ENCODE measurements at places on chromosomes 1 and 21.
A peak's percentile ranks its signal among the peaks of the same experiment; 100 is the strongest.

DNA sequence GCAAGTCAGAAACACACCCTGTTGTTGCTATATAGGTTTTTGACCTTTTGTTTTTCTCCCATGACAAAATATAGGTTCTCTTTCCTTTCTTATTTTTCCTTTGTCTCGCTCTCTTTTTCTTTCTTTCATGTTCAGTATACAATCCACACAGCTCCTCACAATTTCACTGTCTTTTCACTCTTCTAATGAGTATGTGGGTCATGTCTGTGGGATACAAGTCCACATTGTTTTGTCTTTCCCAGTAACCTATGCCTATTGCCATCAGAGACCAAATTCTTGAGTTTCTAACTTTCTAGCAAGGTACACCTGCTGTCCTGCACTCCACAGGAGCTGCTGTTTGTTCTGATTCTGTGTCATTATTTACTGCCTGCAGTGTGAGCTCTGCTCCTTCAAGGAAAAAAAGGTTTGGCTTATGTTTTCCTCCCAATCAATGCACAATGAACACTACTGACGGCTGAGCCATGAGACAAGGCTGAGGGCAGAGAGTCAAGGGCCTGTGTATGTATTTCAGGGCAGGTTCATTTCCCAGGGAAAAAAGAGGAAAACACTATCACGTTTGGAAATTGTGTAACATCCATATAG, 453.8 kb downstream of the NEGR1 start:
- DNase-seq, result no peak

- DNase-seq, result no peak
These were observed 119.4 kb upstream of the RRP15 start for GRCh38 chr1:218165701-218166114.

DNA sequence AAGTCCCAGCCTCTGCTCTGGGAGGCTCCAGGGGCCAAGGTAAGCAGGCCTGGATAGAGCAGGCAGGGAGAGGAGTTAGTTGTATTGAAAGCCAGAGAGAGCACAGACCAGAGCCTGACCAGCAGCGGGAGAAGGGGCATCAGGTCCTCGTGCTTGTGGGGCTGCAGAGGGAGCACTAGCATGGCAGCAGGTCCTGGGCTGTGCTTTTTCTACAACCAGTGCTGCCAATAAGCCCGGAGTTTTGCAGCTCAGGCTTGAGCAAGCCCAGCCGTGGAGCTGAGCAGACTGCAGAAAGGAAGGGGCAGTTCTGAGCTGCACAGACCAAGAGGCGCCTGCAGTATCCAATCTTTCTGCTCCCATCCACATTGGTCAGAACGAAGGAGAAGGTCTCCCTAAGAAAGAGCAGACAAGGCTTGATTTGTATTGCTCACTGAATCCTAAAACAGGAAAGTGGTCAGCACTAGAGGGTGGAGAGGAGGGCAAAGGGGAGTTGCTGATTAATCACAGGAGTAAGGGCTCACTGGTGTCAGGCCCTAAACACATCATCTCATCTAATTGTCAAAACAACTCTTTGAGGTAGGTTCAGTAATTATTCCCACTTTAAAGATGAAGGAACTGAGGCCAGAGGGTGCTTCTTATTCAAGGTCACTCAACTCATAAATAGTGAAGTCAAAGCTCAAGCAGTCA, 2.7 kb downstream of the DENND2D start:
- no peak for DNase-seq

DNA sequence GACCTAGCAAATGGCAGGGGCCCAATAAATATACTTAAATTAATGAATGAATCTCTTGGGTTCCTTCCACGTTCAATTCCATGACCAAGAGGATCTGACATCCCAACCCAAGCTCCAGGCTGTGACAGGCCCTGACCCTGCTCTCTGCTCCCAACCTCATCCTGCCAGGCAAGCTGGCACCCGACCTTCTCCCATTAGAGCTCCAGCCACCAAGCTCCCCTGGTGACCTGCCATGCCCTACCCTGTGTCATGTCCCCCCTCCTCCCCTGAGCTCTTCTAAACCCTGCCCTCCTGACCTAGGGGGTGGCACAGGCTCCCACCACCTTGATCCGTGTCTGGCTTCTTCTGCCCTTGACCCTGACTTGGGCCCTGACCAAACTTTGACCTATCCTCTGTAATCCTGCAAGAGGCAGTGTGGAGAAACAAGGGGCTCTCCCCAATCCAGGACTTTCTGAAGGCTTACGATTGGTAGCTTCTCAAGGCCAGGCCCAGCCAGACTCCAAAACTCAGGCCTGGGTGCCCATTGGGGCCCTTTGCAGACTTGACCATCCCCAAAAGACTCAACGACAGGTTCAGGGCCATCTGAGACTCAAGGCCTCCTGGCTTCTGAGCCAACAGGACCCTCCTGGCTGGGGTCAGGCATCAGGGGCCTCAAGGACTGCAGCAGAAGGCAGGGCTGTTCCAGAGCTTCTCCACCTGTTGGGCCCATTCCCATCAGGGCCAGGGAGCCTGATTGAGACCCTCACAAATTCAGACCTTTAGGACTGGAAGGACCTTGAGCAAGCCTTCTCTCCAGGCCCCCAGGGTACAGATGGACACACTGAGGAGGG, 249.0 kb downstream of the PTPRU start:
- no peak for DNase-seq

DNA sequence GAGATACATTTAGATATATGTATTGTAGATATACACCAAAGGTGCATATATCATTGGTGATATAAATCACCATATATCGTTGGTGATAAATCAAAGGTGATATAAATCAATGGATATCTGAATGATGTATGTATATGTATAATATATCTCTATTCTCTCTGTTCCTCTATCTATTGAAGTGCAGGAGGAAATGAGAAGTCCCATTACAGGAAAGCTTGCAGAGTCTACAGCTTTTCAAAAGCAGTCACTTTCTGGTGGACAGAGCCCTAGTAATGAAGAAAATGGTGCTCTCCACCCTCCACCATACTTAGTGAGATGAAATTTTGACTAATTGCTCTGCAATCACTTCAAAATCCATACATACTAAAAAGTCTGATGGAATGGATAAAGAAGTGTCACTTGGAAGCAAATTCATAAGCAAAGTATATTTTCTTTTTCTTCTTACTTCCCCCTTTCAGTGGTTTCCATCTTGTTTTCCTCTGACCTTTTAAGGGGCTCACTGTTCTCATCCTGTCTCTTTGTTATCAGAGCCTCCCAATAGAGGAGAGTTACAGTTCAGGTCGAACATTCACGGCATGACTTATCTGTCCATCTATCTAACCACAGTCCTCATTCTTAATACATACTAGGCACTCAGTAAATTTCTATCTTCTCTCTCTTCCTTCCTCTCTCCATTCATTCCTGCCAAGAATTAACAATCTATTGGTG, 227.2 kb downstream of the KCNJ6 start:
- DNase-seq, result no peak

DNA sequence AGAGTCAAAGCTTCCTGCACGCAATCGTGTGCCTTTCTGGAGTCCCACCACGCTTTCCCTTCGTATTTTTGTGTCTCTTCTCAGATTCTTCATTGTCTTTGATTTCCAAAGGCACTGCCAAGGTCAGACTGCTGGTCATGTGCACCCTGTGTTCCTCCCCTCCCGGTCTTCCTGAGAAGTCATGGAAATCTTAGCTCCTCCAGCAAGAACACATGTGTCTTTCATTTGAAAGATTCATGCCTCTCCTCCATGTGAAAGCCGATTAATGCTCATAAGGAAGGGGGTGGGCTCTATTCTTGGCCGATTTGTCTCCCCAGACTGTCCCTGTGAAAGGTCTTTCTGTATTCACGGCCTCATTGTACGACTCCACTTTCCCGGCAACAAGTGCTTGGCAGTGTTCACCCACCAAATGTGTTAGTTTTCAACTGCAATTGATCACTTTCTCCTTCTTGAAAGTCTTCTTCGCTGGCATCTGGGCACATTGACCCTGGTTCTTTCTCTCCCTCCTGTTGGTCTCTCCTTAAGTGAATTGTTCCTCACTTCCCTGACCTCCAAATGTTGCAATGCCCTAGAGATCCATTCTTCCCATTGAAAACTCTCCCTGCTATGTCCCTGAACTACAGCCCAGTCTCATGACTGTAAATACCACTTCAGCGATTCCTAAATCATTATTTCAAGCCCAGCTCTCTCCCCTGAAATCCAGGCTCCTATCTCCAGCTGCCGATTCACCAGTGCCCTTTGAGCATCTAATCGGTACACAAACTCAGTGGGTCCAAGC, 25.4 kb downstream of the MX2 start:
- DNase-seq, result peak; percentile 43

GRCh38 chr1:3955196-3955772, 55.2 kb upstream of the C1orf174 start:
- DNase-seq, result no peak

- no peak for DNase-seq
These were observed 549.2 kb upstream of the BRINP3 start for GRCh38 chr1:191026828-191027227.

- DNase-seq, result peak; percentile 99
These were observed 98.1 kb downstream of the ADSS2 start for GRCh38 chr1:244353551-244354091.

- DNase-seq, result no peak
These were observed 68.1 kb upstream of the SLC45A1 start for GRCh38 chr1:8249838-8250237.

DNA sequence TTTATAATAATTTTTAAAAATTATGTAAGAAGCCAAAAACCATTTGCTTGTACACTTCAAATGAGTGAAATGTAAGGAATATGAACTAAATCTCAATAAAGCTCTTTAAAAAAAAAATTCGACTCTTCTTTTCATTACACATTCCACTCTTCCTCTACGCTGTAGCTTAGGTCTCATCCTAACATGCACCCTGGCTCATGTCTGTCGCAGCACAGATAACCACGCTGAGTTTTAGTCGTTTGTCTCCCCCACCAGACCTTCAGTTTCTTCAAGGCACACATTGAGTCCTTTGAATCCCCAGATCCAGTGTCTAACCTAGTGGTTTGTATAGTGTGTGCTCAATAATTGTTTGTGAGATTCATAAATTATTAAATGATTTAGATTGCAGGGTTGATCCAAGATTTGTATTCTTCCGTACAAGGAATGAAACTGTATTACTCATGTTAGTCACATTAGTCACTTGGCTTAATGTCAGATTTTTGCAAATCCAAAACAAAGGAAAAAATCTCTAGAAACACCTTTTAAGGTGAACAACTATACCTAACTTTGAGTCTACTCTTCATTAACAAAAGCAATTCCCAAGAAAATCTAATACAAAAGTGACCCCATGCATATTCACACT, 57.3 kb downstream of the SLC25A24 start:
- DNase-seq, result peak; percentile 47

DNA sequence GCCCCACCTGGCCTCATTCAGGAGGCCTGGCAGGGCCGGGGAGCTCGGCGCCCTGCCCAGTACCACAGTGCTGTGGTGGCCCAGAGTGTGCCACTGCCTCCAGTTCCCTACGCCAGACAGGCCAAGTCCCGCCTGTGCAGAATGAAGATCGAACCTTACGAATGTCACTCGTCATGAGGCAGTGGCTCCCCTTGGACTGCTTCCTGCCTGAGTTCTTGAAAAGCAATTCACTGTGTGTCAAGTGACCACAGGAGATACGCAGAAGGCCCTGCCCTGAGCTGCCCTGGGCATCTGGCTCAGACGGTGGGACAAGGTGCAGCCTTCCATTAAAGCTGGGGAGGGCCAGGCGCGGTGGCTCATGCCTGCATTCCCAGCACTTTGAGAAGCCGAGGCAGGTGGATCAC, 49.6 kb upstream of the LRP8 start:
- no peak for DNase-seq

DNA sequence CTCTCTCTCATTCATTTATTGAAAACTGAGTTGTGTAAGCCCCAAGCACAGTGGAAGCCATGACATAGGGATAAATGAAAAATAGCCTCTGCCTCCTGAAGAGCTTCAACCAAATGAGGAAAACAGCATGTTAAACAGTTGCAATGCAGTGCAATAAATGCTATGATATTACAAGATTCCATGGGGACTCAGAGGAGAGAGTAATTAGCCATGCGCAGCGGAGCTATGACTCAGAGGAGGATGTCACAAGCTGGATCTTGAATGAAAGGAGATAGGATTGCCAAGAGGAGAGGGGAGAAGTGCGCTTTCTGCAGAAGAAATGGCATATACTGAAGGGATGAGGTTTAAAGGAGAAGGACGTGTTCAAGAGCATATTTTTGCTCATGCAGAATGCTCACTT, 231.3 kb upstream of the PLXNA2 start:
- peak; percentile 33 for DNase-seq

DNA sequence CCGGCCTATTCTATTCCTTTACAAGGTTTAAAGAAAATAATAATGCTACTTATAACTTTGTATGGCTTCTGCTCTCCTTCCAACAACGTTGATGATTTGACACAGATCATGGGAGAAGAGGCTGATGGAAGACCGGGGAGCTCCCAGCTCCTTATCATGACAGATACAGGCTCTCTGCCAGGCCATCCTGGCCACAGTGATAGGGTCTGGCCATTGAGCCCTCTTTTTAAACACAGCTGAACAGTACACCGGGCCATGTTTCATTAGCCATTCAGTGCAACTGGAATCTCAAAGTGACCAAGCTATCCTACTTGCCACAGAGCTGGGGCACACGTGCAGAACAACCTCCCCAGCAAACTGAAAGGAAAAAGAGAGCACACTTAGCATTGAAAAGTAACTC, 34.9 kb downstream of the DNAJC11 start:
- DNase-seq, result no peak

DNA sequence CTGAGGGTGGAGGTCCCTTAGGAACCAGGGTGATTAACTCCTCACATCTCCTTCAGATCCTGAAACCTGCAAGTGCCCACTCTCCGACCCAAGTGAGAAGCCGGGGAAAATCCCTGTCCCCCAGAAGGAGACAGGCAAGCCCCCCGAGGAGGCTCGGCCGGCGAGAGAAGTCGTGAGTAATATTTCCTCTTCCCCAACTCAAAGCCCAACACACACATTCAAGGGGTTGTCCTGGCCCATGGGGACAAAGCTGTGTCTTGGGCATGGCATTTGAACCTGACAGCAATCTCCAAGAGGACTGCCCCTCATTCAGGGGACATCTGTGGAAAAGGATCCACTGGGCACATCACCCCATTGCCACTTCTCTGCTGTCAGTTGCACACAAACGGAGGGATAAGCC, 23.6 kb downstream of the VASH2 start:
- DNase-seq, result no peak

DNA sequence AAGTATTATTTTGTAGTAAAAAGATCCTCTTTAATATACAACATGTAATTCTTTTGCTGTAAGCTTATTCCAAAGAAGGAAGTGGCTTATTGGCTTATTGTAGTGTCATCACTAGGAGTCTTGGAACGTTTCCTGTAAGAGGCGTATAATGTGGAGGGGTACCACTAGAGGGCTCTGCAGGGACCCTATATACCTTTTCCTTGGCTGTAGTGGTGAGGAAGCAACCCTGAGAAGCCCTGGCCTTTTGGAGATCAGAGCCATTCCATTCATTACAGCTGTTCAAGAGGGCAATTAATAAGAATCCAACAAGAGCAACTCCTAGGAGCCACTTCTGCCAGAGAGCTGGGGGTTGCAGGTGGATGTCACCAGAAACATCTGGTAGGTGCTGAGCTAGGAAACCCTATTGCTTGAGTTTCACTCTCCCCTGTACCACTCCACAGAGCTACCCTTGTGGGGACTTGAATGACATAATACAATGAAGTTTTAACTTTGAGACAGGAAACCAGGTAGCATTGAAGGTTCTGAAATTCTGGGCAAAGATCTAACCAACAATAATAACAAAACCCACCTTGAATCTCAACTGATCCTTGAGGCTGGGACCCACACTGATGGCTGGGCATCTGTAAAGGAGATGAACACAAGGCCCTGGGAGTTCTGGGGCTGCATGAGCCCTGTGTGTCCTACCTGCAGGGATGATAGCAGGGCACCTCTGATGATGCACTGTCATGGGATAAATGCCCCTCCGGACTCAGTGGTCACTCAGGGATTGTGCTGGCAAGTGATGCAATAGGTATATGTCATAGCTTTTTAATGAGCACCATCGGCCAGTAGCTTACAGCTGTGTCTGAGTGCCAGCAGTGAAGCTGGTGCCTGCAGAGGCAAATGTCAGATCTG, 160.2 kb upstream of the COA6 start:
- DNase-seq, result peak; percentile 25
